Activated naive CD4-positive, alpha-beta T cell treated with anti-CD3 and anti-CD28 coated beads, Interleukin-2, amount 10 ng/mL, durations not matched to agents 7 days and 5 days (primary cell): ENCODE measurements at places on chromosomes 12 and 14.

- peak overlapping the region; percentile 89 for H3K27ac ChIP-seq
- H3K4me3 ChIP-seq, result peak overlapping the region; percentile 97
- peaks cover 65% of the 10 kb centered on the region for H3K36me3 ChIP-seq
- DNase-seq, result peak; percentile 93
- no peaks in the 10 kb centered on the region for H3K27me3 ChIP-seq
These were observed 2.0 kb downstream of the TPI1 start for GRCh38 chr12:6869049-6870021.

DNA sequence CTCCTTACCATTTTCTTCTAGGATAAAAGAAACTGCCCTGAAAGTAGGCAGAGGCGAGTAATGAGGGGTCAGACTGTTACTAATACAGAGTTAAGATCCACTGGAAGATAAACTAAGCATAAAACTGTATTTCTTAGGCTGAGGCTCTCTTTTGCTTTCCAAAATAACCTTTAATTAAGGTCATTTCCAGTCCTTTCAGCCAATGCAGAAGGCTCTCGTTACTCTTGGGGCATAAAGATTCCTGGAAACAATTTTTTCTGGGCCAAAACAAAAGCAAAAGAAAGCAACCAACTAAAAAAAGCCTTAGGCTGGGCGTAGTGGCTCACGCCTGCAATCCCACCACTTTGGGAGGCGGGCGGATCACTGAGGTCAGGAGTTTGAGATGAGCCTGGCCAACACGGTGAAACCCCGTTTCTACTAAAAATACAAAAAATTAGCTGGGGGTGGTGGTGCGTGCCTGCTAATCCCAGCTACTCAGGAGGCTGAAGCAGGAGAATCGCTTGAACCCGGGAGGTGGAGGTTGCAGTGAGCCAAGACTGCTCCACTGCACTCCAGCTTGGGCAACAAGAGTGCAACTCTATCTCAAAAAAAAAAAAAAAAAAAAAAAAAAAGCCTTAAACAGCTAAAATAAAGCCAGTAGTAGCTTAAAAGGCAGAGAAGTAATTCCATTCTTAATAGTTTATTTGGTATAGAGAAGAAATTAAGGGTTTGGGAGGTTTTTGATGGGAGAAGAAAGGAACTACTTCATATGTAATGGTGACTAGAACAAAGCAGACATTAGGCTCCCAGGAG lies 68.9 kb upstream of the STAC3 start:
- no peaks in the 10 kb centered on the region for H3K4me1 ChIP-seq
- H3K27ac ChIP-seq, result no peak overlapping the region
- peaks cover 2% of the 10 kb centered on the region for H3K36me3 ChIP-seq
- H3K27me3 ChIP-seq, result no peaks in the 10 kb centered on the region
- no peak for DNase-seq
- no peak overlapping the region for H3K4me3 ChIP-seq

GRCh38 chr14:84882830-84883229 lies 647.1 kb upstream of the FLRT2 start:
- no peaks in the 10 kb centered on the region for H3K36me3 ChIP-seq
- H3K27me3 ChIP-seq, result no peaks in the 10 kb centered on the region
- H3K4me1 ChIP-seq, result no peaks in the 10 kb centered on the region

GRCh38 chr12:74644681-74645080 lies 107.0 kb downstream of the ATXN7L3B start:
- no peaks in the 10 kb centered on the region for H3K4me1 ChIP-seq
- H3K36me3 ChIP-seq, result no peaks in the 10 kb centered on the region
- no peak overlapping the region for H3K27ac ChIP-seq
- no peak overlapping the region for H3K4me3 ChIP-seq
- H3K27me3 ChIP-seq, result no peaks in the 10 kb centered on the region

- no peak overlapping the region for H3K4me3 ChIP-seq
- H3K36me3 ChIP-seq, result no peaks in the 10 kb centered on the region
These were observed 7.7 kb upstream of the DCP1B start for GRCh38 chr12:2011643-2012607.

- no peaks in the 10 kb centered on the region for H3K27me3 ChIP-seq
- DNase-seq, result no peak
- H3K27ac ChIP-seq, result no peak overlapping the region
- H3K4me1 ChIP-seq, result no peaks in the 10 kb centered on the region
- no peaks in the 10 kb centered on the region for H3K36me3 ChIP-seq
These were observed 74.9 kb downstream of the NOVA1 start for GRCh38 chr14:26522967-26523366.

DNA sequence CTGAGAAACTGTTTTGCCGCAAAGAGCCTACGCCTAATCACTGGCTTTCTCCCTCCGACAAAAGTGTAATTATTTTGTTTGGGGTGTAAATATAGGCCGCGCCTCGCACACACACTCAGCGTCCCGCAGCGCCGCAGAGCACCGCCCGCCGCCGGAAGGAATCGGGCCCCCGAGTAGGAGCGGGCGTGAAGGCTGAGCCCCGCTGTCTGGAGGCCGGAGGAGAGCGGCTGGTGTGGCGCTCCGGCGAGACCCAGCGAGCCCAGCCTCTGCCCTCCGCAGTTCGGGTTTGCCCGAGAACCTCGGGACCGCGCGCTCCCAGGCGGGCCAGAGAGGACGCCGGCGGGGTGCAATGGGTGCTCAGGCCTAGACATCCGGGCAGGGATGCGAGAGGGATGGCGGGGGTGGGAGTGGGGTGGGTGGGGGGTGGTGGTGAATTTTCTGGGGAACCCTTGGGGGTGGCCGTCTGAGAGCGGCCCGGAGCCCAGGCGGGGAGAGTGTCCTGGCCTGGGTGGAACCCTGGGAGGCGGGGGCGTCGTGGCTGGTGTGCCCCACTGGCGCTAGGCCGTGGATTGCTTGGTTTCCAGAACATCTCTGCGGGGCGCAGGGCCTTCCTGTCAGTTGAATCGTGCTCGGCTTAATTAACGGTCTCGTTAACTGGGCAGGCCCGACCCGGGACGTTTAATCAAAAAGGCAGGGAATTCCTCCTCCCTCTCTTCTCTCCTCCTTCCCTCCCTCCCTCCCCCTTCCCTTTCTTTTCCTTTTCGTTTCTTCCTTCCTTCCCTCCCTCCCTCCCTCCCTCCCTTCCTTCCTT lies 4.7 kb upstream of the LHX5 start:
- peaks cover 99% of the 10 kb centered on the region for H3K27me3 ChIP-seq
- no peak overlapping the region for H3K27ac ChIP-seq
- H3K4me3 ChIP-seq, result no peak overlapping the region
- peaks cover 6% of the 10 kb centered on the region for H3K4me1 ChIP-seq
- peaks cover 5% of the 10 kb centered on the region for H3K36me3 ChIP-seq
- no peak for DNase-seq

DNA sequence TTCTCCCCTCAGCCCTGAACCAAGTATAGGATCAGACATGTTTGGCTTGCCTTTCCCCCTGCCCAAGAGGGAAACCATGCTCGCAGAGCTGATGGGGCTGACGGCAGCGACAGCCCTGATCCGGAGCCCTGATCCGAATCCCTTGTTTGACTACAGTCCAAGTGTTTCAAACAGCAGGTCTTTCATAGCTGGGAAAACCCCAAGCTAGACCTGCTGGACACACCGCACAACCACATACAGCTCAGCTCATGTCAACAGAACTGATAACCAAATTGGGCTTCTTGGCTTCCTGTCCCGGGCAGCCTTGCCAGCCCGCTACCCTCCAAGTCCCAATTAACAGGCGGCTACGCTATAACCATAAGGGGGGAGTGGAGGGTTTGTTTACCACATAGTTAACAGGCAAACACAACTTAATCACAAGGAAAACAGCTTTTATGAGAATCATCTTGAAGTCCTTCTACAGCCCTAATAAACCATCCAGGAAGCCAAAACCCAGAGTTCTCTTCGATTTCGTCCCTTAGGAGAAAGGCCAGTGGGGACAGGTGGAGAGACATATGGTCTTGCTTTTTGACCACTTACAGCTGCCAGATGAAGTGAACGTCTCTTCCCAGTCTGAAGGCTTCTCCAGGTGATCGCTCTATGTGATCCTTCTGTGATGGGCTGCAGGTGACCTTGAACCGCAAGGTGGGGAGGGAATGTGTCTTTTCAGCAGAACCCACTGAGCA lies 64.5 kb upstream of the MANSC4 start:
- H3K4me1 ChIP-seq, result no peaks in the 10 kb centered on the region
- peaks cover 4% of the 10 kb centered on the region for H3K27me3 ChIP-seq
- no peak for DNase-seq

DNA sequence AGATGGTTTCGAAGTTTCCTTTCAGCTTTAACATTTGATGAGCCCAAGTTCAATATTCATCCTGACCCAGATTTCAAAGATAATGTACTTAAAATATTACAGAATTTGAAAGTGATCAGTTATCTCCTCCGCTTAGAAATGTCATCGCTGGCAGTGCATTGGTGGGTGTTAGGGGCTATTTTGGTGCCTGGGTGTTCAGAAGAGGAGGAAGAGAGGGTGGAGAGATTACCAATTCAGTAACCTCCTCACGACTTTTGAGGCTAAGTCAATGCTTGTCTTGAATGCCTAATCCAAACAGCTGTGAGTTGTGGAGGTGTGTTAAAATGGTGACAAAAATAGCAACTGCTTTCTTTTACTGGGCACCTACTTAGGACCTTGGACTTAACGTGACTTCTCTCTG lies 13.8 kb upstream of the DGLUCY start:
- peaks cover 4% of the 10 kb centered on the region for H3K4me1 ChIP-seq
- no peak overlapping the region for H3K4me3 ChIP-seq
- H3K27ac ChIP-seq, result no peak overlapping the region
- peaks cover 29% of the 10 kb centered on the region for H3K27me3 ChIP-seq

- no peak overlapping the region for H3K27ac ChIP-seq
- no peak for DNase-seq
- peaks cover 2% of the 10 kb centered on the region for H3K4me1 ChIP-seq
- H3K4me3 ChIP-seq, result no peak overlapping the region
- H3K36me3 ChIP-seq, result no peaks in the 10 kb centered on the region
These were observed 85.4 kb upstream of the TMEM260 start for GRCh38 chr14:56494167-56494566.

GRCh38 chr12:10557766-10558165 lies 52.1 kb downstream of the EIF2S3B start:
- no peak overlapping the region for H3K27ac ChIP-seq
- peaks cover 12% of the 10 kb centered on the region for H3K4me1 ChIP-seq
- no peak for DNase-seq
- H3K27me3 ChIP-seq, result peaks cover 14% of the 10 kb centered on the region
- no peak overlapping the region for H3K4me3 ChIP-seq

DNA sequence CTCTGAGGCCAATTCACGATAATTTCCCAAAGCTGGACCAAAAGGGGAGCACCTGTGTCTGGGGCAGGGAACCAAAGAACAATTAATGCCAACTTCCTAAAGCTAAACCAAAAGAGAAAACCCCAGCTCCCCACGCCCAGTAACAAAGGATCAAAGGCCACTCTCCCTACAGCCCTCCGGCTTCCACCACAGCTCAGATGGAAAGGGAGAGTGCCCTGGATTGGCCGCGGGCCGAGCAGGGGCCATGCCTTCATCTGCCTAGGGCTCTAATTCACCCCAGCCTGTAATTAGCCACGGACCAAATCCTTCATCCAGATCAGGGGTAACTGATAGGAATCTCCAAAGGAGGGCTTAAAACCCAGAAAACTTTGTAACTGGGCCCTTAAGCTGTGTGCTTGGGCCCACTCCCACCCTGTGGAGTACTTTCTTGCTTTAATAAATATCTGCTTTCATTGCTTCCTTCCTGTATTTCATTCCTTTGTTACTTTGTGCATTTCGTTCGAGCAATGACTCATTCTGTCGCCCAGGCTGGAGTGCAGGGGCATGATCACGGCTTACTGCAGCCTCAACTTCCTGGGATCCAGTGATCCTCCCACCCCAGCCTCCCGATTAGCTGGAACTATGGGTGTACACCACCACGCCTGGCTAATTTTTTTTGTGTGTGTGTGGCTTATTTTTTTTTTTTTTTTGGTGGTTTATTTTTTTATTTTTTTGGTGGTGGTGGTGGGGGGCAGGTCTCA lies 65.5 kb upstream of the PPP4R3A start:
- H3K27ac ChIP-seq, result no peak overlapping the region
- H3K27me3 ChIP-seq, result peaks cover 27% of the 10 kb centered on the region
- no peaks in the 10 kb centered on the region for H3K36me3 ChIP-seq

- H3K4me3 ChIP-seq, result no peak overlapping the region
- H3K27ac ChIP-seq, result no peak overlapping the region
- peaks cover 7% of the 10 kb centered on the region for H3K4me1 ChIP-seq
- no peaks in the 10 kb centered on the region for H3K27me3 ChIP-seq
- peaks cover 44% of the 10 kb centered on the region for H3K36me3 ChIP-seq
These were observed 20.5 kb downstream of the CKB start for GRCh38 chr14:103501921-103502669.

- peaks cover 13% of the 10 kb centered on the region for H3K27me3 ChIP-seq
- H3K4me1 ChIP-seq, result no peaks in the 10 kb centered on the region
- no peak overlapping the region for H3K4me3 ChIP-seq
- H3K27ac ChIP-seq, result no peak overlapping the region
- DNase-seq, result no peak
- no peaks in the 10 kb centered on the region for H3K36me3 ChIP-seq
These were observed 65.8 kb downstream of the TRIM9 start for GRCh38 chr14:51028851-51029754.
